ENCODE measurements at places on chromosomes 4 and X.

DNA sequence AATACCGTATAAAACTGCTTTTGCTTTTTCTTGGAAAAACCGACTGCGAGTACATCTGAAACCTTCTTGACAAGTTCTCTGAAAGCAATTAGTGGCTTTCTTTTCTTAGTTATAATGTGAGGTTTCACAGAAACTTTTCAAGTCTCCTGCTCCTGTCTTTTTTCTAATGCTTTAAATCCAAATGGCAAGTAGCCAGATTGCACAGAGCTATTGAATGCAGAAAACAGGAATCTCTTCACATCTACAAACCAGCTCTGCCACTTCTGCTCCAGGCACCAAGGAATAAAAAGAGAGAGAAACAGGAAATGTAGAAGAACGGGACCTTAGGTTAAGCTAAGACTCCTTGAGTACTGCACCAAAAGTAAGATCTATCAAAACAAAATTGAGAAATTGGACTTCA, 267.3 kb upstream of the TET2 start:
- no peak for DNase-seq

- peak; percentile 62 for DNase-seq
These were observed 130.4 kb upstream of the RADX start for GRCh38 chrX:106481341-106481740.

- peak; percentile 63 for DNase-seq
These were observed 25.7 kb upstream of the MND1 start for GRCh38 chr4:153318696-153319320.

DNA sequence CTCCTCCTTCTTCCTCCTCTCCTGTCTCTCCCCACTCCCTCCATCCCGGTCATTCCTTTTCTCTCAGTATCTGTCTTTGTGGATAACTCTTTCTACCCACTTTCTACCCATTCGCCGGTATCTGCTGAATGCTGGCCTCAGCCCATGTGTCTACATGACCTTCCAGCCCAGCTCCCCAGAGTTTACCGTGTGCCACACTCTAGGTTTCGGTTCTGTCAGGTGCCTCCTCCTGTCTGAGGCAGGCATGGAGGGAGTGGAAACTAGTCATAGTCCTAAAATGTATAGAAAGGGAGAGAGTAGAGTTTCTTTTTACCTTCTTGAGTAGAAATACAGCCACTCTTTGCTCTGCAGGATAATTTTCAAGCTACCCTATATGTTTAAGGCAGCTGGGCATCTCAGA, 33.5 kb upstream of the SCRG1 start:
- DNase-seq, result no peak

DNA sequence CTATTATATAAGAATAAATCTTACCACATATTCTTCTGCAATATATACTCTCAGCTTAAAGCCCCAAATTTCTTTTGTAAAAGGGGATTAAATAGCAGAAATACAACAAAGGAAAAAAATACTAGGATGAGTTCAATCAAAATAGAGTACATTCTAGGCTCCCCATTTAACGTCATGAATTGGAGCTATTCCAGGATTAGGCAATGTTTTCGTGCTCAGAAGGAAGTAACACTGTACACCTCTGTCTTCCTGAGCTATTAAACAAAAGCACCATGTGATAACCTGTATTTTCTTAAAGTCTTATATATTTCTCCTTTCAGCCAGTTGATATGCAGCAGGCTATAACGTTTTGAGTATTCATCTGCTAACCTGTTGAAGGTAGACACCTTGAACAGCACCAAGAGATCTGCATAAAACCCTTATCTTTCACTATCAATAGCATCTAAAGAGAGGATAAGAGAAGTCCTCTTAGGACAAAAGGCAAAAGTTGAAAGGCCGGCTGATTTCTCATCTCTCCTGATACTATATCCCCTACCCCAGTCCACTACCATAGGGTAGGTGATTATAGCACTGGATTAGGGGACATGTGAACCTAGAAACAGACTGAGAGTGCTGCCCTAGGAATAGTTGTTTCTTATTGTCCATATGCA, 31.5 kb downstream of the TEC start:
- DNase-seq, result no peak

GRCh38 chrX:28085653-28086052, 104.4 kb upstream of the DCAF8L1 start:
- DNase-seq, result no peak

DNA sequence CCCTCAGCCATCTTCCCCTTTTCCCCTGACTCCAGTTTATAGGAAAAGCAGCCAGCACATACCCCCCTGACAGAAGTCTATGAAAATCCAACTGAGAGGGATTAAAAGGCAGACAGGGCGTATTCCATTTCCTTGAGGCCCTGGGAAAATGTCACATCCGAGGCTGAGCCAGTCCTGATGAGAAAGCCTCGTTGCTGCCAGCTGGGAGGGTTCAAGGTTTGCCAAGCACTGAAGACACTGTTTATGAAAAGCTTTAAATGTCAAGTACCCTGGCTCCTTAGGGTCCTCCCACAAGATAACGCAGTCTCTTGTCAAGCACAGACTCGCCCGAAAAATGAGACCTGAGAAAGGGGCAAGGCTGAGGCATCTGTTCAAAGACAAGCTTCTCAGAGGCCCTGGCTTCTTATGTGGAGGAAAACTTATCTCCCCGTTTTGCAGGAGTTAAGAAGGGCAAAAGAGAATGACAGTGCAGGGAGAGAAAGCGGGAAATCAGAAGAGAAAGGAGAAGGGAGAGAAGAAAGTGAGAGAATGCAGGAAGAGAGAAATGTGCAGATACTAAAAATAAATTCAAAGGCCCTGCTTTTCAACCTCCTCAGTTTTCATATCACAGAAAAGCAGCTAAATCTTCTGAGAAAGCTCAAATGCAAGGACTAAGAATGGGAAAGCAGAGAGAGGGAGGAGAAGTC, 44.7 kb downstream of the SCD5 start:
- no peak for DNase-seq
